ENCODE measurements at places on chromosomes 11 and 22.
A peak's percentile ranks its signal among the peaks of the same experiment; 100 is the strongest.

- no peak for DNase-seq
Observed at GRCh38 chr22:30020511-30020910, 59.8 kb upstream of the HORMAD2 start.

GRCh38 chr11:26994631-26995095 is 751 bp downstream of the FIBIN start:
- DNase-seq, result no peak

DNA sequence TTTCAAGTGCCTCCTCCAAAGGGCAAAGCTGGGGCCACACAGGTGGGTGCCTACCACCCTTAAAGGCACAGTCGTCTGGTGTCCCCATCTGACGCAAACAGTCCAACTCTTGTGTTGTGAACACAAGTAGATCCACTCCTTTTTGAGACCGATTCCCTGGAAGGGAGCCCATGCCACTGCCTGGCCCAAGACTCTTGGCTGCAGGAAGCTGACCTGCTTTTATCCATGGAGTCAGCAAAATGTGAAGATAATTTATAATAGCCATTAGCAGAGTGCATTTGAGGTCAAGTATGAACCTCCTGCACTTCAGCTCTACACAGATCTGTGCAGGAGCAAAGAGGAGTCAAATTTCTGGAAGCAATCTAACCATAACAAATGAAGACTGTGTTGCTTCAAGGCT is 68.5 kb downstream of the ADM start:
- DNase-seq, result no peak

GRCh38 chr11:2523821-2524391 is 79.1 kb downstream of the KCNQ1 start:
- peak; percentile 33 for DNase-seq

GRCh38 chr22:18970948-18971315 is 34.8 kb upstream of the PRODH start:
- no peak for DNase-seq

DNA sequence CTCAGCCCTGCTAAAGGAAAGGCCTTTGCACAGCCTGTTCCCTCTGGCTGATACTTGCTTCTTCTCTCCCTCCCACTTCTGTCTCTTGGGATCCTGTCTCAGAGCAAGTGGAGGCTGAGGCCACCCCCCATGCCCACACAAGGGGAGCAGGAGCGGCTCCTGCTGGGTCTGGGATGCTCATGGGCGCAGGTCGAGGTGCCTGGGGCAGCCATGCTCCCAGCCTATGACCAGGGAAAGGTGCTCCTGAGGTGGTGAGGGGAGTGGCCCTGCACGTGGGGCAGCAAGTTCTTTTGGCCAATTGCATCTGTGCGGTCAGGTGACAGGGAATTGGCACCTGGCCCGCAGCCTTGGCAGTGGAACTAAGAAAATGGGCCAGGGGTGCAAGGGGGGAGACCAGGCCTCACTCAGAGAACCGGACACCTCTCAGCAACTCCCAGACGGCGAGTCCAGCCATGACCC is 1.5 kb downstream of the MAPK11 start:
- DNase-seq, result no peak

DNA sequence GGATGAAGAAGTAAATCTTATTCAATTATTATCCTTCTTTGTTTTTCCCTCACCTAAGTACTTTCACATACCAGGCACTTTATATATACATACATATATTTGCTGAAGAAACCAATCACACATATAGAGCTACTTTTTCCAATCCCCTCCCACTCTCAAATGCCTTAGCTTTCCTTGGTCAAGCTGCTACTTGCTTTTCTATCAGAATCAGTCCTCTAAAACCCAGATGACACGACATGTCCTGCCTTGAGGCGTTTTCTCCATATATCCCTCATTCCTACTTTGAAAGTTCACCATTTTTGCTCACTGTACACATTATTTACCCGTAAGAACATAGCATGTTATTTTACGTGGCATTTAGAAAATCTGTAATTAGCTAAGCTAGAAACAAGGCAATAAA is 5.4 kb downstream of the RAB38 start:
- no peak for DNase-seq

GRCh38 chr11:88341522-88342251 is 4.2 kb upstream of the CTSC start:
- DNase-seq, result no peak

DNA sequence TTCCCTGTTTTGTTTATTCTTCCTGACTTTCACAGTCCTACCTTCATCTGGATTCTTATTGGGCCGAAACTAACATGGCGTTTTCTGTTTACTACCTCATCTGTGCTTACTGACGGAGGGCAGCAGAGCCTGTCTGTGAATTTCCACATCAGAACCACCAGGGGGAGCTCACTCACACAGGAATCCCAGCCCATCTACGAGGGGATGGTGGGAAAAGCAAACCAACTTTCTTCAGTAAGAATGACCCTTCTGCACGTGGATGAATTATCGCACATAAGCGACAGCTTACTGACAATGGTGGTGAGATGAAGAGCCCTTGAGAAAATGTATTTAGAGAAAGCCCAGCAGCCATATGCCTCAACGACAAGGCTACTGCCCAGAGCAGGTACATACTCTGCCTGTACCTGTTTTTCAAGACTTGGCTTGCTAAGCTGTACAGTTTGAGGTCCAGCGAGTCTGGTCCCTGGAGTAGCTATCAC is 42.5 kb downstream of the LARGE2 start:
- peak; percentile 62 for DNase-seq

DNA sequence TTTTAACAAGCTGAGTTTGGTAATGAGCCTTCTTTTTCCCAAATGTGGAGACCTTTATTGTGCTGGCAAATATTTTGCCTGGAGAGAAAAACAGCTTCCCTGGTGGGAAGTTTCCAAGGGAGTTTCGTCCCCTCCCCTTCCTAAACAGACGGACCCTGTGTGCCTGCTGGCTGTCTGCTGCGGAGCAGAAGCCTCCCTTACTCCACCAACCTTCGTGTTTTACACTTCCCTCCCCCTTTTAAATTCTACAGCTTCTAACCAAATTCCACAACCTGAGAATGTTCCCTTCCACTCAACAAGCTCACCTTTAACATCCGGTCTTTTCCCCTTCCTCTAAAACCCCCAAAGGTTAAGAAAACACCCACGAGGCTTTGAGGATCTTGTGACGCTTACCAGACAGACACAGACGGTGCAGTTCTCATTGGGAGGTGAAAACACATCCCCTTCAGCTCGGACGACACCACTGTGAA is 17.1 kb downstream of the VWCE start:
- no peak for DNase-seq

- DNase-seq, result no peak
Observed at GRCh38 chr11:128517451-128518230, 69.7 kb downstream of the ETS1 start.

GRCh38 chr11:85724748-85725465 is 38.9 kb upstream of the CCDC89 start:
- DNase-seq, result no peak

DNA sequence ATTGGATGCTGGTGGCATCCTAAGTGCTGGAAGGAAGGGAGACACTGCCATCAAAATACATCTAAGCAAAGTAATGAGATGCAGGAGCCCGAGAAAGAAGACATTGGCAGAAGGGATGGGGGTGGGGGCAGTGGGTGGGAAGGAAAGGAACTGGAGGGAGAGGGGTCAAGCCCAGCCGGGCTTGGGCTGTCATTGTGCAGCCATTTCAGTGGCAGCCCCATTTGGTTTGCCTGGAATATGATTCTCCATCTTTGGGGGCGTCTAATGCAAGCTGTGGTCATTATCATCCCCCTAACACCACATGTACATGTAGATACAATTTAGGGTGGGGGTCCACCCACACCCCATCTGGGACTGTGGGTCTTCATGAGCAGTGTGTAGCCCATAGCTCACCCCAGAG is 13.9 kb upstream of the ACCSL start:
- no peak for DNase-seq

- DNase-seq, result no peak
Observed at GRCh38 chr11:75813622-75814039, 1.4 kb upstream of the UVRAG start.

DNA sequence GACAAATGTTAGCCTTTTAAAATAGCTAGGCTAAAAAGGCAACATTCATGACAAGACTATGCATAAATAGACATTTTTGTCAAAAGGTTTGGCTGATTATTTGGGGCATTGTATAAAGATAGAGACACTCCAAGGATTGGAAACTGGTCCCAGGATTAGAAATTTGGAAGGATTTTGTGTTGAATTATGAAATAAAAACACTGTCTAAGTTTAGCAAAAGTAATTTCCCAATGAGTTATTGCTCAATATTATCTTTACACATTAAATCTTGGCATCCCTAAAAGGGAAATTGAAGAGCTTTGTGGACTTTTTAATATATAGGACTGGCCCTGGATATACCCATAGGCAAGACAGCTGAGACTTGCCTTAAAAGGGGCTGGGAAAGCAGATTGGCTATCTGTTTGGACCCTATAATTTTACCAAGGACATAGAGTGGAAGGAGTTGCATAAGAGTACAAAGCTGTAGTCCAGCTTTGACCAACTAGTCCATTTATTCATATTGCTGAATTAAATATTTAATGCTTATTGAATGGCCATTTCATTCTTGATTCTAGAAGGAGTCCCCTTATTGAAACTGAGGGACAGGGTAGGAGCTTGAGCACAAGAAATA is 382.7 kb downstream of the METTL15 start:
- no peak for DNase-seq

GRCh38 chr11:74282421-74282820 is 29.0 kb downstream of the P4HA3 start:
- DNase-seq, result no peak

DNA sequence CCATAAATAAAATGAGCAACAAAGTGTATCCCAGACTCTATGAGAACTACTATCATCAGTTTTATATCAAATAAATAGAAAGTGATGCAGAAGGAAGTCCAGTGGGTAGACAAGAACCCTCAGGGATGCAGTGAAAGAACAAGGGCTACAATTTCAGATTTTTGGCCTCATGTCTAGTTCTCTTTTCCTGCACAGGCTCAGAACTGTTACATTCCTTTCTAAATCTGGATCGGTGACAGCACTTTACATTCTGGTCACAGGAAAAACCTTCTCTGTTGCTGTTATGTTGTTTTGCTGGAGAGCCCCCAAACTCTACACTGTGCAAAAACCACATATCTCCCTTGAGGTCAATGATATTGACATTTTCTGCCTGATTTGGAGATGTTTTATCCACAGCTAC is 108.8 kb upstream of the ANO5 start:
- DNase-seq, result no peak

DNA sequence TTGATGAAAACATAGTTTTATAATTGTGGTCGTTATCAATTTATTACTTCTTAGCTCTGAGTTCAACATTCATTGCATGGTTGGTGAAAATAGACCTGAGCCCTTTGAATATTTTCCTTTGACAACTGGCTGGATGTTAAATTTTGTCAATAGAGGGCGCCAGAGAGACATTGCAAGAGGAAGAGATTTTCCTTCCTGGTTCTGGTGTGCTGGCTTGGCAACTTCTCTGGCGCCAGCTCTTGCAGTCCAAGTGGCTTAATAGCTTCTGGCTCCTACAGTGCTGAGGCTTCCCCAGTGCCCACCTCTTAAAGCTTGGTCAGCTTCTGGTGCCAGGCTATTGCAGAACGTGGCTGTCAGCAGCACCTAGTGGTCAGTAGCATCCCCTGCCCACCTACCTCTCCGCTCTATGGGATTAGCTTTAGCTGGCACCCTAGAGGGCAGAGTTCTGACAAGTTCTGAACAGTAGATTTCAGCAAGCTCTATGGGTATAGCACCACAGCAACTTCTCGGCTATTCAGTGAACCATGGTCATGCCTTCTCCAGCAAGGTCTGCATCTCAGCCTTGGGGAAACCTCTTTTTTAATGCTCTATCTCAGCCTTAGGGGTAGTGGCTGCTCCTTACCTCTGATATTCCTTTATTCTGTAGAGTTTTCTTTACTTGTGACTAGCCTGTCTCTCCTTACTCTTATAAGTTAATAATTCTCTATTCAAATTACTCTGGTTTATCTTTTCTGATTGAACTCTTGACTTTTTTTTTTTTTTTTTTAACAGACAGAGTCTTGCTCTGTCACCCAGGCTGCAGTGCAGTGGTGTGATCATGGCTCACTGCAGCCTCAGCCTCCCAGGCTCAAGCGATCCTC is 59.4 kb downstream of the ACER3 start:
- DNase-seq, result peak; percentile 63

DNA sequence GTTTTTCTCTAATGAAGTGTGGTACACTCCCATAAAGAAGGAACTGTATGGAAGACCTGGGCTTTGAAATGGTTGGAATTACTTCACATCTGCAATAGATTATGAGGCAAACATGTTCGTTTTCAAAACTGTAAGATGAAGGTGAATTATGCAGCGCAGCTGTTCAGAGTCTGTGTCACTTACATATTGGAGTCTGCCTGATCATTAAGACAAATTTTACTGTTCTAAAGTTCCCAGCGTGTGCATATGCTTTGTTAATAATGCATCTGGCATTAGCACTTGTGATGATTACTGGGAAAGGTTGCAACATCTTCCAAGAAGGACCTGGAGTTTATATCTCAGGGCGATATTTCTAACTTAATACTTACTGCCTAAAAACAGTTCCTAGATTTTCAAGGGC is 255.2 kb upstream of the ZC3H12C start:
- DNase-seq, result no peak

GRCh38 chr22:44193535-44193891 is 12.8 kb downstream of the PARVG start:
- no peak for DNase-seq

DNA sequence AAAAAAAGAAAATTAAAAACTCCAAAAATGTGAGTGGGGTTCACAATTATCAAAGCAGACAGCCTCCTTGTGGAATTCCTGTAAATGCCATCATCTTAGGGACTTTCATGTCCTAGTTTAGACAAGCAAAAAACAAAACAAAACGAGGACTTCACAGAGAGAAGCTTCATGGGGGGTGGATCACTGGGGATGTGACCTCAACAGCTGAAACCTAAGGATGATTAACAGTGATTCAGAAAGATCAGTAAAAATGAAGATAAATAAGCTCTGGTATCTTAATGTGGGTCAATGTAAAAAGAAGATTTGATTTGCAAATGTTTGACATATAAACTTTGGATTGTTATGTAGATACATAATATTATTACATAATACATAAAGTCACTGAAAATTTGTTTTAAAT is 8.1 kb upstream of the OR10W1 start:
- DNase-seq, result no peak

GRCh38 chr11:60242740-60243239 is at the start of gene MS4A4E:
MS4A4E (minus strand) TSS chr11:60243137; CDS start chr11:60230055, 13,082 bp downstream.
- no peak for DNase-seq

GRCh38 chr11:1673446-1674172 is 23.4 kb upstream of the KRTAP5-6 start:
- DNase-seq, result no peak

All from activated CD8-positive, alpha-beta memory T cell treated with anti-CD3 and anti-CD28 coated beads, Interleukin-2, amount 50 U/mL, for 48 hours (primary cell).